ENCODE measurements at places on chromosomes 3 and 15.

DNA sequence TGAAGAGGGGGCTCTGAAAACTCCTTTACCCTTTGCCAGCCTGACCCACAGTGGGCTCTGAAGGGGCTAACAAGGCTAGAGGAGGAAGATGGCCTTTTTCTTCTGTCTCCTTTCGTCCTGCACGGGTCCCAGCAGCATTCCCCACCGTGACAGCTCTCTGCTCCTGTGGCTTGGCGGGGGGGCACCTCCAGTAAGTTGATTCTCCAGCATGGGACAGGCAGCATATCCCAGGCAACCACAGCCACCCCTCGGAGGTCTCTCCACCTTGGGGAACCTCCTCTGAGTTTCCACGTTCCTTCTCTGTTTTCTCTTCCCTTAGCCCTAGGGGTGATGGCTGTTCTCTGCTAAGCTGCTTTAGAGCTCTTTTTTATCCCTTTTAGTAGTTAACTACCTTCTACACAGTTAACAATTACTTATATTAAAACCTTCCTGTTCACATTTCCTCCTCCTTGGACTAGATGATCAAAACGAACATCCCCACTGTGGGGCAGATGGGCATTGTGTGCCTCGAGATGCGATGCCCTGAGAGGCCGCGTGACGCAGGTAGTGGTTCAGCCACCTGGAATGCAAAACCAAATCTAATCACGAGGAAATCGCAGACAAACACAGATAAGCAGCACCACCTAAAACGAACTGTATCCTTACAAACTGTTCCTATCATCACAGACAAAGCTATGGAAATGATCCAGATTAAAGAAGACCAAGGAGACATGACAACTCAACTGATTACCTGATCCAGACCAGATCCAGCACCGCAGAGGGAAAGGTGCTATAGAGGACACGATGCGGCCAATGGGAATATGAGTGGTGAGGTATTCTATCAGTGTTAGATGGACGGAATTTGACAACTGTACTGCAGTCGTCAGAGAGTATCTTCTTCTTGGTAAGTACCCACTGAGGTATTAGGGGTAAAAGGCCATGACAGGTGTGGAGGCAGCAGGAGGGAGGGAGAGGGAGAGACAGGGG is 27.7 kb downstream of the TSPAN3 start:
- no peak for DNase-seq

DNA sequence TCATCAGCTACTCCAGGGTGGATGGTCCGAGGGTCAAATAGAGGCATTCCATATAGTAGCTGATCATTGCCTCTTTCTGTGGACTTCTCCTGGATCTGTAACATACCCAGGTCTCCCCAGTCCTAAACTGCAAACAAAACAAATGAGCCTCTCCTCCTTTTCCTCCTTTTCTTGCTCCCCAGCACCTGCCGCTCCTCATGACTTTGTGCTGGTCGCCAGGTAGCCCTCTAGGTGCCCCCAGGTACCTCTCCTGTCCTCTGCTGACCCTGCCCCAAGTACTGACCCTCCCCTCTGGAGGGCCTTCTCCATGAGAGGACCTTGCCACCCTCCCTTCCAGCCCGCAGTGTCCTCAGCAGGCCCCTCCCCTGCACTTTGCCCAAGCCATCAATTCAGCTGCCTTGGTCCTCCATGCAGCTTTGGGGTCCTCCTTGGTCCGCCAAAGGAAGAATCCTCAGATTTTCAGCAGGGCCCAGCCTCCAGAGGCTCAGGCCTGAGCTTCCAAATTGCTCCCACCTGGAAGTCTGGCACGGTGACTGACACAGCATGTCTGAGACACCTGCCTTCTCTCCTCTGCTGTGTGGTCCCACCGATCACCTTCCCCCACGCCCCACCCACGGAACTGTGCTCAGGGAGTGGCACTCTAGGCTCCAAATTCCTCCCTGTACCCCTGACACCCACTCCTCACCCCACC is 111.0 kb downstream of the LRRK1 start:
- DNase-seq: no peak

- no peak for DNase-seq
These were observed 46.9 kb upstream of the FGD5 start for GRCh38 chr3:14771593-14772497.

DNA sequence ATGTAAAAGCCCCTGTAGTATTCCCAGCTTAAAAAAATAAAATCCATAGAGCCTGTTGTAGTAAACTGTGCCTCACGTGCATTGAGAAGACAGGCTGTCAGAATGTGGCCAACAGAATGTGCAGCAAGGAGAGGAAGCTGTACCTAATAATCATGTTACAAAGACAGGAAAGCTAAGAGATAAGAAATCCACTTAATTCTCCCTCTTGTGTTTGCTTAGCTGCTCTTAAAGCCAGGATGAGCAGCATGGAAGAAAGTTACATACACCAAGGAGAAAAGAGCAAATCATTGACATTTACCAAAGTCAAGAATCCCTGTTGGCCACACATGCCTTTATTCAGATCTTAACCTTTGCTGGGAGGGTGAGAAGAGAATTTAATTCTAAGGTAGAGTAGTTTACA is 85.9 kb downstream of the TNIK start:
- no peak for DNase-seq

DNA sequence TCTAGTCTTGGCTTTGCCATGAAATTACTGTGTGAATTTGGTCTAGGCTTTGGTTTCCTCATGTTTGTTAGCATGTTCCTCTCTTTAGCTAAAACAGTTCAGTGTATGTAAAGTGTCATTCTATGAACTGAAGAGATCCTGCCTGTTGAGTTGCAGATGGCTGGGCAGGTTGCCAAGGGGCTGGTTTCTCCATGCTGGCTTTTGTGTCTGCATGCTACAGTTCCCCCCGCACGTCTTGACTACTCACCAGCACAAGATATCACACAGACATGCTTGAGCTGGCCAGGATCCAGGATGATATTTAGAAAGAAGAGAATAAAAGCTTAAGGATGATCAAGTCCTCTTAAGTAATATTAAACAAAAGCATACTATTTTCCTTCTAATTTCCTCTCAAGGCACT is 90.2 kb downstream of the CERS3 start:
- no peak for DNase-seq

DNA sequence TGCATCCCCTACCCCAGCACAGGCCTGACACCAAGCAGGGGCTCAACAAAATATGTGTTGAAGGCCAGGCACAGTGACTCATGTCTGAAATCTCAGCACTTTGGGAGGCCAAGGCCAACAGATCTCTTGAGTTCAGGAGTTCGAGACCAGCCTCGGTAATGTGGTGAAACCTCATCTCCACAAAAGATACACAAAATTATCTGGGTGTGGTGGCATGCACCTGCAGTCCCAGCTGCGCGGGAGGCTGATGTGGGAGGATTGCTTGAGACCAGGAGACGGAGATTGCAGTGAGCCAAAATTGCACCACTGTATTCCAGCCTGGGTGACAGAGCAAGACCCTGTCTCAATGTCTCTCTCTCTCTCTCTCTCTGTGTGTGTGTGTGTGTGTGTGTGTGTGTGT is 30.7 kb upstream of the CYP11A1 start:
- DNase-seq: no peak

- no peak for DNase-seq
These were observed 243.1 kb upstream of the SETMAR start for GRCh38 chr3:4060064-4060463.

GRCh38 chr15:78004919-78005634 is 72.4 kb downstream of the TBC1D2B start:
- DNase-seq: no peak

DNA sequence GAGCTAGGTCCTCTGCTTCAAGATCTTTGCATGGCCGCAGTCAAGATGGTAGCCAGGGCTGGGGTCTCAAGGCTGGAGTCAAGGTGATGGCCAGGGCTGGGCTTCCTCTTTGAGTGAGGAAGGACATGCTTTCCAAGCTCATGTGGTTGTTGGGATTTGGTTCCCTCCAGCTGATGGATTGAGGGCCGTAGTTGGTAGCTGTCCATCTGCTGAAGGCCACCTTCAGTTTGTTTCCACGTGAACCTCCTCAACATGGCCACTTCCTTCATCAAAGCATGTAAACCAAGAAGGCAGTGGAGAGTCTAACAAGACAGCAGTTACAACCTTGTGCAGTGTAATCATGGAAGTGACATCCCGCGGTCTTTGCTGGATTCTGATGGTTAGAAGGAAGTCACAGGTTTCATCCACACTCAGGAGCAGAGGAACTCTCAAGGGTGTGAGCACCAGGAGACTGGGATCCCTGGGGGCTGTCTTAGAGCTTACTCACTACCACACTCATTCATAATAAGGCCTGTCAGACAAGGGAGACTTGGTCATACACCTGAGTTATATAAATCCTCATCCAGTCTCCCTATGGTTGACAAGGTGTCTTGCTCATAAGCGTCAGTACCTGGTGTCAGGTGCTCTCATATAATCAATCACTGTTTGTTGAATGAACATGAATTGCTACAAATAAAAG is 42.1 kb downstream of the ABHD5 start:
- DNase-seq: no peak

DNA sequence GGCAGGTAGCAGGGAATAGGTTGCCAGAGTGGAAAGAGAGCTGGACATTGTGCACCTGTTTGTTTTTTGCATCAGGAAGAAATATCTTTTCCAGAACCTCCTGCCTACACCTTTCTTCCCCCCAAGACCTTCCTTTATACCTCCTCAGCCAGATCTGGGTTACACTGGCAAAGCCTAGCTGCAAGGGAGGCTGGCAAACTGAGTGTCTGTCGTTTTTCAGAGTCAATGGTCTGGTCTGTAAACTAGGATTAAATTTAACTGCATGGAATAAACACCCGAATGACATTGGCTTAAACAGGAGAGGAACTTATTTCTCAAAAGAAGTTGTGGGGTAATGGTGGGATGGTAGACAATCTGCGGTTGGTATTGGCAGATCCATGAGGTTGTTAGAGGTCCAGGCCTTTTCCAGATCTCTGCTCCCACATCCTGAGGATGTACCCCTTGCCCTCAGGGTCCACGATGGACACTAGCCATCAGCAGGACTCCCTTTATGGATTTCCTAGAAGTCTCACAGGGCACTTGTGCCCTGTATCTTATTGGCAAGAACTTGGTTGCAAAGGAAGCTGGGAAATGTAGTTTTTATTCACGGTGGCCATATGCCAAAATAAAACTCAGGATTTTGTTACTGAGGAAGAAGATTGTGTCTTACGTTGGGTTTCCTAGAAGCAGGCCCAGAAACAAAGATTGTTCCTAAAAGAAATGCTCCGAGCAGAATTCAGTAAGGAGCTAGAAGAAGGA is 3.2 kb upstream of the RARRES1 start:
- DNase-seq: no peak

- no peak for DNase-seq
These were observed 342.8 kb downstream of the TUSC7 start for GRCh38 chr3:117052395-117052794.

- DNase-seq: no peak
These were observed 48.9 kb downstream of the STT3B start for GRCh38 chr3:31581660-31582059.

DNA sequence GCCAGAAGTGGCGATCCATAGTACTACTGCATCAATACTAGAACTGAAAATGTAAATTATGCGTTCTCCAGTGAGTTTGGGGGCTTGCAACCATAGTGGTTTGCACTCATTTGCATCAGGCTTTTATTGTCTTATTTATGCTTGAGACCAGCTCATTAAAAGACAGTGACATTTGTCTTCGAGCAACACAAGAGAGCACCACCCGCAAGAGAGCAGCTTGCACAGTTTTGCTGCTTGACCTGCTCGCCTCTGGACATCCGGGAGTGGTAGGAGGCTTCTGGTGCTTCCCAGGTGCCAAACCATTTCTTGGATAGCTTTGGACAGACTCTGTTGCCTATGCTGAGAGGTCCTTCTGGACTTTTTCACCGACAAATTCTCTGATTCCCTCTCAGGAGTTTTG is 294.6 kb downstream of the MEX3B start:
- DNase-seq: no peak
